ENCODE measurements at places on chromosomes 4 and X.

- DNase-seq, result no peak
Measured at GRCh38 chr4:89813197-89813596, 23.8 kb downstream of the SNCA start.

GRCh38 chrX:80335062-80335830 lies 85.0 kb upstream of the TENT5D start:
- no peak for DNase-seq

- DNase-seq, result no peak
Measured at GRCh38 chrX:68848189-68848940, 19.5 kb downstream of the EFNB1 start.

DNA sequence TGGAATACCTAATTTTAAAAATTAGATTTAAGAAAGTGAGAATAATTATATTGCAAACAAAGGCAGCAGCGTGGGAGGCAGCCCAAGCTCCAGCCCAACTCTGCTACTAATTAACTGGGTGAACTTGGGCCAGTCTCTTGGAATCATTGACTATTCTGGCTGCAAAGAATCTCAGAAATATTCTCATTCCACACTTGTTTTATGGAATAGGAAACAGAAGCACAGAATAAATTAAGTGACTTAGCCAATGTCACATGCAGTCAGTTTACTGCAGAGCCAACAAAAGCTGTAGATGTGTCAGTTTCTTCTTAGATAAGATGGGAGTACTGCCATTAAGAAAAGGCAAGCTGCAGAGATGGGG lies 132.6 kb upstream of the FAM9B start:
- DNase-seq, result no peak

DNA sequence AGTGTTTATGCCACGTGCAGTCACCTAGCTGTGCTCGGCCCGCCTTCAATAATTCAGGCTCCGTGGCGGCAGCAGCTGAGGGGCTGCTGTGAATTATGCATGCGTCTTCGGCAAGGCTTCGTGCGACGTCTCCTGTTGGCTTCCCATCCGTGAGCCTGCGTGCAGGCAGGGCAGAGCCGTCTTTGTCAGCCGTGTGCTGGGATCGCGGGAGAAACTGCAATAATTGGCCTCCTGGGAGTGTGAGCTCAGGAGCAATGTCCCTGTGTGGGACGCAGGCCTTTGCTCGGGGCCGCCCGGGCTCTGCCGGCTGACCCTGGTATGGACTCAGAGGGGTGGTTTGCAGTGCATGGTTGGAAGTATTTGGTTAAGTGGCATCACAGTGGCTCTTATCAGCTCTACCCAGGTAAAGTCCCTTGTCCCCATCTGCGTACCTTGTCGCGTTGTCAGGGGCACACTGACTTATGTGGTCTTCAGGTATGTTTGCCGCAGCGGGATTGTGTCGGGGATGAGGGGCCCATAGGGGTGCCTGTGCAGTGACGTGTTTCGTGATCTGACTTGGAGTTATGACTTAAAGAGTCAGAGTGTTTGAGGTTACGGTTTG lies 34.5 kb upstream of the HGFAC start:
- no peak for DNase-seq

- no peak for DNase-seq
Measured at GRCh38 chrX:110759785-110760184, 35.8 kb downstream of the CHRDL1 start.

- peak; percentile 38 for DNase-seq
Measured at GRCh38 chr4:12633053-12633651, 851.0 kb downstream of the RAB28 start.

- no peak for DNase-seq
Measured at GRCh38 chr4:109701566-109702410, 1.5 kb downstream of the CASP6 start.

- DNase-seq, result no peak
Measured at GRCh38 chr4:6601661-6602250, 26.8 kb downstream of the MAN2B2 start.

GRCh38 chr4:129994715-129995114 lies 898.8 kb downstream of the C4orf33 start:
- no peak for DNase-seq

- DNase-seq, result no peak
Measured at GRCh38 chr4:148542922-148543623, 100.9 kb upstream of the NR3C2 start.

DNA sequence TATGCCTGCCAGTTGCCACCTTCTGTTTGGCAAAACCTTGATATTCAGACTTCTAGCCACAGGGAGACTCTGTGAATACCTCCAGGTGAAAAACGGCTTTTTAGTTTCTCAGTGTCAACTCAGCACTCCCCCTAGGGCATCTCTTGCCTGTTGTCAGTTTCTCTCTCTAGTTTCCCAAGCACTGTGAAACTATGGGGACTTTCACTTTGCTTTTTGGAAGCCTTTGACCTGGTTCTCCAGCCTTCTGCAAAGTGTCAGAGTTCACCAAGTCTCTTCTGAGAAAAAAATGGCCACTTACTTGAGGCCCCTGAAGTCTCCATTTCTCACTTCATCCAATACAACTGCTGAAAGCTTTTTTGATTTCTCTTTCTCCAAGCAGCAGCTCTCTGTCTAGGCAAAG lies 521.5 kb downstream of the INPP4B start:
- no peak for DNase-seq

DNA sequence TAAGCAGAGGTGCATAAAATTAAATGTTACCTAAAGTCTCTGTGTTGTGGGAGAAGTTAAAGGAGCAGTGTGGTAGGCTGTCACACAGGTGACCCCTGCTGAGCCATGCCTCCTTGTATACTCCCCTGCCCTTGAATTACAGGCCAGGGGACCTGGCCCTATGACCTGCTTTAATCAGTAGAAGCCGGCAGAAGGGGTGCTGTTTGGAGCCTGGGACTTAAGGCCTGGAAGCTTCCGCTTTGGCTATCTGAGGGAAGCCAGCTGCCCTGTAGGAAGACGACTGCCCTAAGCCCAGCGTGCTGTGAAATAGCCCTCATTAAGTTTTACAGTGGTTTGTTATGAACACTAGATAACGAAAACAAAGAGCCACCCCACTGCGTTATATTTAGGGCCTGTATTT lies 34.1 kb downstream of the SPINK2 start:
- no peak for DNase-seq

DNA sequence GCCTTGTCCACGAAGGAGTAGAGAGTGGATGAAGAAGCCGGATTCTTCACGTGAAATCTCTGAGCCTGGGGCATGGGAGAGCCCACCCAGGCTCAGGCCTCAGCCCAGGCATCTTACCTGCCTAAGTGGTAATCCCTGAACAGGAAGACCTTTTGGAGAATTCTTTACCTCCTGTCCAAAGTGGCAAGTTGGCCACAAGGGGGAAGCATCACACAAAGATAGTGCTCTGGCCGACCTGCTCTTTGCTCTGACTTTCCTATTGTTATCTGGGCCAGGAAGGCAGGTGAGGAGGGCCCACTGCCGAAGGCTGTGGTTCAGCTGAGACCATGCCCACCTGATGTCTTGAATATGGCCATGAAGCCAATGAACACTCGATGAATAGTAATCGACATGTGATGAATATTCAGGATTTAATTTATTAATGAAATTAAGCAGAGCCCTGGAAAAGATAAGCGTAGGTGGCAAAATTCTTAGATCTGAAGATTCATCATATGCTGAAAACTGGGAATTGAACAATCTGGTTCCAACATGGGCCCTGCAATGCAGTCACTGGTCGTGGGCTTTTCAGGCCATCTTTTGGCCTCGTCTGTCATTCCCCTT lies 93.8 kb downstream of the PDGFRA start:
- DNase-seq, result peak; percentile 26

- no peak for DNase-seq
Measured at GRCh38 chrX:12867685-12868084, 813 bp downstream of the TLR7 start.

DNA sequence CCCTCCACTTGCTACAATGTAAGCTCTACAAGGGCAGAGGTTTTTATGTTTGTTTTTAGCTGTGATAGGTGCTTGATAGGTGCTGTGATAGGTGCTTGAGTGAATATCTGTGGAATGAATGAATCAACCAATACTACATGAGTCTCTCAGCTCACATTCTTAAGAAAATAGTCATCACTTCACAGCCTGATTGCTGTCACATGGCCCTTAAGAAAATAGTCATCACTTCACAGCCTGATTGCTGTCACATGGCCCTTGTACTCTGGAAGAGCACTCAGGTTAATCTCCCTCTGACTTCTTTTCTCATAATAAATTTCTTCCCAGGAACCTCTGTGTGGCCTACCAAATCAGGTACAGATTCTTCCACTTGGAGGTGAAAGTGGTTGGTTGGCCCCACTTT lies 335.2 kb downstream of the TENM3 start:
- DNase-seq, result no peak

GRCh38 chr4:145480257-145480656 lies 1.4 kb upstream of the SMAD1 start:
- DNase-seq, result no peak

GRCh38 chr4:16027626-16028025 lies 56.2 kb downstream of the PROM1 start:
- DNase-seq, result no peak

DNA sequence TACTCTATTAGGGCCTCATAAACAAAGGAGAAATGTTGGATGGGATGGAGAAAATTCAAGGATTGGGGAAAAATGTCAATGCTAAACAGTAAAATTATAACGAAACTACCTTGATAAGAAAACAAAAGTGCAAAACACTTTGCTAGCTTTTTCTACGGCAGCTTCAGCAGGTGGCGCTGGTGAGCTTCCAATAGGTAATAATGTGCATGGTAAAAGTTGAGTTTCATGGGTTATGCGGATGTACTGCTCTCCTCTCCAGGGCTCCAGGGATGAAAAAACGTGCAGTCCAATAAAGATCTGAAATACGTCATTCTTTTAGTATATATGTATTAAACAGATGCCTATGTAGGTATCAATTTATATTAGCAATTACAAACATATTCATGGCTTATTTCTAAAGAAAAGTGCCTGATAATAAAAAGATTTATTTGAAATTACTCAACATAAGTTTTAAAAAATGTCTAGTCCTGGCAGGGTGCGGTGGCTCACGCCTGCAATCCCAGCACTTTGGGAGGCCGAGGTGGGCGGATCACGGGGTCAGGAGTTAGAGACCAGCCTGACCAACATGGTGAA lies 239.6 kb downstream of the GRXCR1 start:
- no peak for DNase-seq

DNA sequence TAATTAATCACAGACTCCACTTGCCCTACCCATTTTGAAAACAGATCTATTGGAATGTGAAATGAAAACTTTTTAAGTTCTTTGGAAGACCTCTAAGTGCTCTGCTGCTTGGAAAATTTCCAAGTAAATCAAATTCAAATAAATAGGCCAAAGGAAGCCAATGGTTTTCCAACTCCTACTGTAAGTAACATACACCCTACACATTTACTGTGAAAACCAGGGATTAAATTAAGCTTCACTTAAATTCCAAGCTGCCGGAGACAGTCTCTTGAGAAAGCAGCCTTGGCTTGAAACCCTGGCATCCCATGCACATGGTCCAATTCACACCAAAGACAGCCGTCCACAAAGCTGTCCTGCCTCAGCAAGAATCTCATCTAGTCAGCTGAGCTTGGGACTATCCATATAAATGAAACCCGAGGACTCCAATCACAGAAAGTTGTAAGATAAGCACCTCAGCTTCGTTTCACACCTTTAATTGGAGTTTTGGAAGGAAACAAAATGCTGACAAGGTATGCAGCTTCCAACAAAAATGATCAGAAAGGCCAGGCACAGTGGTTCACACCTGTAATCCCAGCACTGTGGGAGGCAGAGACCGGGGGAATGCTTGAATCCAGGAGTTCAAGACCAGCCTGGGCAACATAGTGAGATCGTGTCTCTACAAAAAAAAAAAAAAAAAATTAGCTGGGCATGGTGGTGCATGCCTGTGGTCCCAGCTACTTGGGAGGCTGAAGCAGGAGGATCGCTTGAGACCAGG lies 88.6 kb downstream of the APBB2 start:
- DNase-seq, result no peak

GRCh38 chrX:102959471-102959870 lies 22.4 kb downstream of the RAB40AL start:
- no peak for DNase-seq

DNA sequence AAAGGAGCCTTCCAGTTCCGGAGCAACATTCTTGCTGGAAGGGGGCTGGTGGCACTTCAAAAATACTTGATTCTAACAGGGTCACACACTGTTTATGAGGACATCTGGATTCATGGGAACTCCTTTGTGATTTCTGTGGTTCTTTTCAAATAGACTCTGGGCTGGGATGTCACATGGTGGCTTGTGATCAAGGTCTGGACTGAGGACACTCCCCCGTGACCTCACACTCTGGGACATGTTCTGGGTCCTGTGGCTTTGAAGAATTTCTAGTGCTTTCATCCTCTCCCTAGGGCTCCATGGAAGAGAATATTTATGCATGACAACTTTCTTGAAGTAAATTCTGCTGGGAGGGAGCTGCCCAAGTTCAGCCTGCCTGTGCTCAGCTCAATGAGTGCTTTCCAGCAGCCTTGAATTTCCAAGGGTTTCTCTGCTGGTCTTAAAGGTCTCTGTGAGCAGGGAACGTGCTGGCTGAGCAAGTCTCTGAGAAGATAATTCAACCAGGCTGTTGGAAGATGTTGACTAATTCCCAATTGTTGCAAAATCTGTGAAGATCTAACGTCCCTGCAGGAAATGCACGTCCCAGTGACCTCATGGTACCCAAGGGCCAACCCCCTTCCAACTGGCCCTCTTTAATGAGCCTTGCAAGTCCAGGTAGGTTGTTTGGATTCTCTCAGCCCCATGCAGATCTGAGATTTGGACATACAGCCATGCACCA lies 36.3 kb downstream of the GPR143 start:
- no peak for DNase-seq

DNA sequence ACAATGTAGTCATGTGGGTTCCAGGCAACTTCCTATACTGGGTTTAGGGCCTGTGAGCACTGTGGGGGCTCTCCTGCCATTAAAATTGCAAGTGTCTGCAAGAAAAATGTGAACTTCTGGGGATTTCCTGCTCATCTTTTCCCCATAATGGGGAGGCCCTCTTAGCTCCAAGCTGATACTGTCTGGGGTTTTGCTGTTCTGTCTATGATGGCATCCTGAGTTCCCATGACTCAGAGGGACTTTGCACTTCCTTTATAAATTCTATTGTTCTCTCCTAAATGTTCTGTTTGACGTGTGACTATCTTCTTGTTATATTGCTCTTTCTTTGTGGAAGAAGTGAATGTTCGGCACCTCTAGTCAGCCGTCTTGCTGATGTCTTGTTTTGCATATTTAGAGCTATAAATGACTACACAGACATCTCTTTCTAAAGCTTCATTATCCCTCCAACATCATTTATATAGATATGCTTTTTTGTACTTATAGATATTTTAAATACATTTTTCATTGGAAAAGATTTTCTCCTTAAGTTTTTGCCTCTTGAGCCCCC lies 465.8 kb downstream of the NAF1 start:
- DNase-seq, result no peak

DNA sequence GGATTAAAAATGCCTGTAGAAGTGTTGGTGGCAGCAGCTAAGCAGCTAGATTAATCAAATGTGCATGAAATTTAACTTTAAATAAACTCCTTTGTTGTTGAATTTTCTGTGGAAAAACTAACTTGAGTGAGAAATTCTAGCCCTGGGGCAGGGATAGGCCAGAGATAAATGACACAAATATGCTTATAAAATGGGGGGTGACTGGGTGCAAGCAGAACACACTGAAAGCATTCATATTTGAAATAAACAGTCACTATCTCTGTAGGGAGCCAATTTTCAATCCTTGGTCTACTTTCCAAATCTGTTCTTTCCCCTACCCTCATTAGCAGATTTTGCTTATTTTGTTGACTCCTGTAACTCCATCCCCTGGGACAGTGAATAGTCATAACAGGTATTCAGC lies 47.9 kb downstream of the RBPJ start:
- no peak for DNase-seq

GRCh38 chr4:157994863-157995262 lies 178.0 kb downstream of the GASK1B start:
- DNase-seq, result no peak

Measured in central memory CD4-positive, alpha-beta T cell (primary cell).